ENCODE measurements at places on chromosomes 5 and 9.

DNA sequence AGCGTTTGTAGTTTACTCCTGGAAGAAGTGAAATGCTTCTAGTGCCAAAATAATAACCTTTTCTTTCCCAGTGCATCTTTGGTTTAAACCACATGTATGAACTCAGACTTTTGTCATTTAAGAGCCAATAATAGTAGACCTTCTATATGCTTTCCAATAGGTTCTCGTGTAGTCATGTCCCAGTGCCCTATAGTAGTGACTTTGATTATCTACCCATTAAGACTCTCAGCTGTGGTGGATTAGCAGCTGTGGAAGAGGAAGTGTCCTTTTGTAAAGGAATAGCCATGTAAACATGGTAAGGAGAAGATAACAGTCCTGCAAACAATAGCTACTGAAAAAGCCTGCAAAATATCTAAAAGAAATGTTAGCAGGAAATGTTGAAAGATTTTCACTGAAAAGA is 765.3 kb downstream of the MTRR start:
- DNase-seq = no peak

- no peak for DNase-seq
Observed at GRCh38 chr9:91483189-91483691, 59.6 kb upstream of the NFIL3 start.

DNA sequence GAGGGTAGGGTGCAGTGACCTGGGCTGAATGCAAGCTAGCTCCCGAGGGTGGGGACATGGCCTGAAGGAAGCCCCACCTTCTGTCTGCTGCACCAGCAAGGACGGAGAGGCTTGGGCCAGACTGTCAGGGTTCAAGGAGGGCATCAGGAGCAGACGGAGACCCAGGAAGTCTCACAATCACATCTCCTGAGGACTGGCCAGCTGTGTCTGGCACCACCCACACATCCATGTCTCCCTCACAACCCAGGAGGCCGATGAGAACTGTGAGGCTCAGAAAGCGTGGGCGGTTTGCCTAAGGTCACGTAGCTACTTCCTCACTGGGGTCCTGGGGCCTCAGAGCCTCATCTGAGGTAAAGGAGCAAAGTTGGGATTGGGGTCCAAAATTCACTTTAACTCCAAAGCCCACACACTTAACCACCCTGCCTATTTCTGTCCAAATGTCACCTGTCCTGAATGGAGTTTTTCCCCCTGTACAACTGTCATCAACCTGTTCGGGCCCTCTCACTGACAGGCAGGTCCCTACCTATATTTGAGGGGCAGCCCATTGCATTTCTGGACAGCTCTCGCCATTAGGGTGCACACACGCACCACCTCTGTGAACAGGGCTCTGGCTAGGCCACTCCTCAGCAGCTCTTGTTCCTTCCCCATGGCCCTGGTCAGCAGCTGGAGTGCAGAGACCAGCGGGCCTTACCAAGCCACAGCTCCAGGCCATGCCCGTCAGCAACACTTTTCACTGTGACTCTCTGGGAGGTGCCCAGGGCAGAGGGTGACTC is 3.4 kb downstream of the IL13 start:
- no peak for DNase-seq

DNA sequence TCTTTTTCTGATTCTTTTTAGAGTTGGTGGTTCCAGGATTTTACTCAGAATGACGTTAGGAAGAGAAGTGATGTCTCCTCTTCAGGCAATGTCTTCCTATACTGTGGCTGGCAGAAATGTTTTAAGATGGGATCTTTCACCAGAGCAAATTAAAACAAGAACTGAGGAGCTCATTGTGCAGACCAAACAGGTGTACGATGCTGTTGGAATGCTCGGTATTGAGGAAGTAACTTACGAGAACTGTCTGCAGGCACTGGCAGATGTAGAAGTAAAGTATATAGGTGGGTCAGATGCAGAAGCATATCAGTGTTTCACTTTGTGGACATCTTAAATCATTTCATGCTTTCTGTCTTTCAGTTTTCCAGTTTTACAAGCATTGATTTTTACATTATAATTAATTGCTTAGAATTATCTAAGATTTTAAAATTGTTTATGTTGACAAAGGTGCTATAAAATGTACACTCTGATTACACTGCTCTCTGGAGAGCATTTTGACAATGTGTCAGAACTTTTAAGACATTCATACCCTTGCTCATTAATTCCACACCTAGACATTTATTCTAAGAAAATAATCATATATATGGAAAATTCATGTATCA is 36.6 kb downstream of the NLN start:
- DNase-seq = no peak

GRCh38 chr5:119476341-119476740 is 24.0 kb downstream of the HSD17B4 start:
- DNase-seq = no peak
